ENCODE measurements at places on chromosomes 5 and 9.

DNA sequence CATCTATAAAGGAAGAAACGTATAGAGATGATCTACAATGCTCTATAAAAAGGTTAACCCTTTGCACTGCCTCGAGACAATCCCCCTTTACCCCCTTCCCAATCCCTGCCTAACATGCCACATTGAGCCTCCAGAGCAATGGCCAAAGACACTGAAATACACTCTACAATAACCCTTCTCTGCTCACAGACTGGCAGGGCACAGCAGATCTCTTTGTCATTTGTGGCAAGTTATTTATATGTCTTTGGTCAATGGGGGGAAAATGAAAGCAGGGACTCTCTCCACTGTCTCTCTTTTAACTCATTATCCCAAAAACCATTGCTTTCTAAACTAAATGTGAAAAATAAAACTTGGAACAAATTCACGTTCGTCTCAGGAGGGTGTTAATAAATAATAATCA is 51.7 kb downstream of the PTCH1 start:
- DNase-seq, result no peak

DNA sequence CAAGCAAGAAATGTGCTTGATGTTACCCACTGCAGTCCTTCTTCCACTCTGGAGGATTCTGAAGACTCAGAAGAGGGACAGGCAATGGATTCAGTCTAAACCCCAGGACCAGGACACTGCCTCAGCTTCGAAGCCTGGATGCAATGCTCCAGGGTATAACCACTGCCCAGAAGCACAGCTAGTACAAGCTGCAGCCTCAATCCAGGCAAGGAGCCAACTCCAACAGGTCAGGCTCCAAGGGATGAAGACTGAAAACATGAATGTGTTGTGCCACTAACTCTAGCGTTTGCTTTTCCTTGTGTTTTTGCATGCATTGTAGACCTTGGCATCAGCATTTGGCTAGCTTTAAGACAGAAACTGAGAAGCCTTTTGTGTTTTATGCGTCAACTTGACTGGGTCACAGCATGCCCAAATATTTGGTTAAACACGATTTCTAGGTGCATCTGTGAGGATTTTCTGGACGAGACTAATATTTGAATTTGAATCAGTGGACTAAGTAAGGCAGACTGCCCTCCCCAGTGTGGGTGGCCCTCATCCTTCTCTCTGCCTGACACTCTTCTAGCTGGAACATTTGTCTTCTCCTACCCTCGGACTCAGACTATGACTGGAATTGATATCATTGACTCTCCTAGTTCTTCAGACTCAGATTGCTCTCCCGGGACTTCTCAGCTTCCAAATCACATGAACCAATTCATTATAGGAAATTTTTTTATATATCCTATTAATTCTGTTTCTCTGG is 20.5 kb upstream of the GPX3 start:
- no peak for DNase-seq

DNA sequence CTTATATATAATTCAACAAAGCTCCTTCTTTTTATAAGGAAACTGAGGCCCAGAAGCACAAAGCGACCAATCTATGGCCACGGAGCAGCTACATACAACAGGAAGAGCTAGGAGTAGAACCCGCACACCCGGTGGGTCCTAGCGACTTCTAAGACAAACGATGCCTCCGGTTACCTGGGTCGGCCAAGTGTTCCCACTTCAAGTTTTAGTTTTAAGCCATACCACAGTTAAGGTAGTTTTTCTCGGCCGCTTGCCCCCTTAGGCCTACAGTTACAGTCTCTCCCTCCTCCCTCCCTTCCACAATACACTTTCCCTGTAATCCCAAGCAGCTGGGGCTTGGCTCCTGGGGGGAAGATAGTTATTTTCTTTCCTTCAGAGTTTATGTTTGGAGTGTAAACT is 533 bp downstream of the SREK1IP1 start:
- DNase-seq, result no peak

DNA sequence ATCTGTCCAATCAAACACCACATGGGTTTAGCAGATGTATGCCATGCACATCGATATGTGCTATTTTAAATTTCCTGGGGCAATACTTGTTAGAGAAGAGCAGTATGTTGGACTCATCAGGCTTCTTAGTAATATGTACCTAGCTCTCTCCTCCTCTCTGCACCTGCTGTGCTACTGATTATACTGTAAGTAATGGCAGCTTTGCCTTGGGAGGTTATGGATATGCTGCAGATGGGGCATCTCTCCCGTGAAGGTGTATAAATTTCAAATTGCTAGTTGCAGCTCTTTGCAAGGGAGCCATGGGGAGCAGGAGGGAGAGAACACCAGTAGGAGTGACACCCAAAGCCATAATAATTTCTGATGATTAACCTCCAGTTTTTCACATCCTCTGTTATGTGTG is 101.5 kb downstream of the SPATA31D1 start:
- no peak for DNase-seq

DNA sequence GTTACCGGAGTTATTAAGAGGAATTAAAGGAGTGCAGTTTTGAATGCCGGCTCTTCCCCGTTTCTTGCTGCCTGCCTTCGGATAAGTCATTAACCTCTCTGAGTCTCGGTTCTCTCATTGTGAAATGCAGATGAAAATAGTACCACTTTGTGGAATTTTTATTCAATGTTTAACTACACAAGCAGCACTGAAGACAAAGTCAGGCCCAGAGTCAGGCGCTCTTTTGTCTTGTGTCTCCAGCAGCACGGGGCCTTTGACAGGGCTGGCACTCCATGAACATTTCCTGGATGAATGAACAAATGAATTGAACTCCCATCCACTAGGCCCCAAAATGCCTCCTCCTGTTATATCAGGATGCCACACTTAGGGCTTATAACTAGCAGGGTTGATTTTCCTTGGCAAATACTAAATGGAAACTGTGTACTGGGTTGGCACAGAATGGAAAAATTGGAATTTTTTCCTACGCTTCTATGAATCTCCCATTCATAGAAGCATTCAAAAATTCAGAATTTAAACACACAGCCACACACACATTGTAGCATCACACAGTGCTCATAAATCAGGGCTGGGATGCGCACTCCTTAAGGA is 332.8 kb downstream of the MLLT3 start:
- no peak for DNase-seq

- no peak for DNase-seq
Measured at GRCh38 chr5:58107704-58108103, 352.2 kb downstream of the PLK2 start.

GRCh38 chr5:109910874-109911273 is 221.1 kb downstream of the MAN2A1 start:
- DNase-seq, result no peak

GRCh38 chr5:125597338-125597737 is 825.9 kb upstream of the GRAMD2B start:
- DNase-seq, result no peak

- DNase-seq, result no peak
Measured at GRCh38 chr9:77770340-77770739, 122.2 kb upstream of the GNA14 start.

DNA sequence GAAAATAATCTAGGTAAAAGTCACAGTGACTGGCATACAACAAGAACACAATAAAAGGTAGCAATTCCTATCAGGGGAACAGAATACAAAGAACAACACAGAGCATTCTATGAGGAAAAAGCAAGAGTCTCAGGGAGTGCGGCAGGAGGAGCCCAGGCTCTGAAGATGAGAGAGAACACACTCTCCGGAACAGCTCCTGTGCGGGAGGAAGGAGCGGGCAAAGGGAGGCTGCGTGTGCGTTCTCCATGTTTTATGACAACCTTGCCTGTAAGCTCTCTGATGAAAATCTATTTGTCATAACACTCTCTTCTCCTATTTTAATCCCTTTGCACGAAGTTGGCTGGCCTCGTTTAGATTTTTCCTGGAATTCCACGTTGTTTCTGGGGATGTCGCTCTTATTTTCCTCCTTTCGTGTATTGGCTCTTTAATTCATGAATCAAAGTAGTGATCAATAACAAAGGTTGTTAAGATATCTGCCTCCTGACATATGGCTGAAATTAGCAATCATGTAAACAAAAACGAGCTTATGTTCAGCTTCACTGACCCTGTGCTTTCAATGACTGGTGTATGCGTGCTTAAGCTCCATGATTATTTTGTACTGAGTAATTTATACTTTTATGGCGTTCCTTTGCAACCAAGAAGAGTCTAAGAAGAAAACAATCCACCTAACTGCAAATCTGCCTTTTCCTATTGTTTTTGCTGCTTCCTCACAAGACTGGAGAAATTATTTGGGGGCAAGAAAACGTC is 109.5 kb downstream of the MYO10 start:
- DNase-seq, result no peak

GRCh38 chr5:54658010-54658409 is 140.5 kb downstream of the SNX18 start:
- no peak for DNase-seq

DNA sequence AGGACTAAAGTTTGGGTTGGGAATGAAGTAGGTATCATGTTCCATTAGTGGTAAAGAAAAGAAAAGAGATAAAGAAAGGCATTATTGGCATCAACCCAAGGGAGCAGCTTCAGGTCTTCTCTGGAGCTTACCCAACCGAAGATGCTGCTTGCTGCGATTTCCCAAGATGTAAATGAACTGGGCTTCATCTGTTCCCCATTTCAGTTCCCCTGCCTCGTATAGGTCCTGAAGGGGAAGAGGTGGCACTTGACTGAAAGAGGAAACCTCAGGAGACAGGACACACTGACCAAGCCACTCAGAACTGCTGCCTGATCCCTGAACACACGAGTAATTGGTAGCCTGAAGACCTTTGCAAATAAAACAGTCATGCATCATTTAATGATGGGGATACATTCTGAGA is 24.6 kb downstream of the ANXA6 start:
- DNase-seq, result no peak

GRCh38 chr9:136857166-136857565 is 5.0 kb downstream of the MAMDC4 start:
- DNase-seq, result no peak

GRCh38 chr5:55175781-55176175 is 2.8 kb upstream of the CDC20B start:
- no peak for DNase-seq

GRCh38 chr5:168407211-168407610 is 79.1 kb upstream of the RARS1 start:
- no peak for DNase-seq

DNA sequence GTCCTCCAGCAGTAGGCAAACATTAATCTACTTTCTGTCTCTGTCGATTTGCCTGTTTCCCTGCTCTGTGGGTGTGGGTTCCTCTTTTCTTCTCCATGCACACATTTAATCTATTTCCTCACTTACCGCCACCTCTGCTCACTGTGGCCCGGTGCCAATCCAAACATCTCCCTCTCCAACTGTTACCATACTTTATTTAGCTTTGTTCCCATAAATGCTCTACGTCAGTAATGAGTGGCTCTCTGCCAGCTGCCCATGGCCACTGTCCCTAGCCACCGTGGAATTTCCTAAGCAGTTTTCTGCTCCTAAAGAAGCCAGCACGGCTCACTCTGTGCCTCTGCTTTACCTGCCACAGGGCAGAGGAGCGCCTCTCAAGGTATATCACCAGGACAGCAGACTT is 19.5 kb upstream of the GOLPH3 start:
- DNase-seq, result no peak

- no peak for DNase-seq
Measured at GRCh38 chr5:10111571-10111970, 138.1 kb downstream of the ATPSCKMT start.

DNA sequence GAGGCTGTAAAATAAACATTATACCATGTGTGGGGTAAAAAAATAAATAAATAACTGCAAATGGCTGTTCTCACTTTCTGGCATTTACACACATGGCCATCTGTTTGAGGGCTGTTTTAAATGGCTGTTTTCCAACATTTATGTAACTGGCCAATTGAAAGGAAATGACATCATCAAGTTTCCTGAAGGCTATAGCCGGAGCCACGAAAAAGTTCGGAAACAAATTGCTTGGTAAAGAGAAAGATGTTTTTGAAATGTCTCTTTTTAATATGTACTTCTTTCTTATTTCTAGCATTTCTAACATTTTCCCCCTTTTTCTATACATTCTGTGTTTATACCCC is 95.4 kb upstream of the DAB2 start:
- DNase-seq, result no peak
